Hippocampal formation (tissue), 2 donors: ENCODE measurements at places on chromosomes 2 and 18.
A peak's percentile ranks its signal among the peaks of the same experiment; 100 is the strongest.

DNA sequence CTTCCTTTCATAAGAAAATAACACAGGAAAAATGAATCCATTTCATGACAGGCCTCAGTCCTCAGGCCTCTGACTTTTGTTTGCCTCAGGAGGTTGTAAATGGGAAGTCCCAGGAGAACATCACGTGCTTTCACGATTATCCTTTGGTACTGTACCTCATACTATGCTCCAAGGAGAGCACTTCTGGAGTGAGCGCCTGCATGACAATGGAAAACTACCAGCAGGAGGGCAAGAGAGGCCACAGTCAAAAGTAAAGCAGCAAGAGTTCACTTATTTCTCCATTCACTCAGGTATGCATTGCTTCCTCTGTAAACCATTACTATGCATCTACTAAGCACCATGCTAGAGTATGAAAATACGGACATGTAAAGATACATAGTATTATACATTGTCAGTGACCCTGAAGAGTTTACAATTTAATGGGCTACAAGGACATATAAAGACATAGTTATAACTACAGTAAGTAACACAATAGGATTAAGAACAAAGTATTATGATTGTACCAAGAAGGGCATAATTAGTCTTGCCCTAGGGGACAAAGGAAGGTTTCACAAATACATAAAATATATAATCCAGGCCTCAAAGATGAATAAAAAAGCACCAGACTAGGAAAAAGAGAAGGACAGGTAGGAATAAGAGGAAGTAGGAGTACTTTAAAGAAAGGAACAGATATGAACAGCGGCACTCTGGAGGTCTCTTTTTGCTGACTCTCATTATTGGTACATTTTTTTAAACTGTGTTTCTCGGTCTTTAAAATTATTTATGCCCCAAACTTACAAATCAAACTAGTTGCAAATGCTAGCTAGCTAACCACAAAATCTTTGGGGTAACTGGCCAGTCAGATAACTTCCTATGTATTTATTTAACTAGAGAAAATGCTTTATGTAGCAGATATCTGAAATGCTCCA, 806.7 kb downstream of the NRXN1 start:
- no peak for DNase-seq

- DNase-seq, result no peak
Measured at GRCh38 chr2:237472909-237473877, 13.9 kb upstream of the MLPH start.

- peak; percentile 35 for DNase-seq
Measured at GRCh38 chr2:147255812-147256211, 589.0 kb upstream of the ACVR2A start.

GRCh38 chr2:29782549-29783458, 138.6 kb downstream of the ALK start:
- no peak for DNase-seq

- no peak for DNase-seq
Measured at GRCh38 chr2:171327043-171327496, 106.7 kb downstream of the METTL8 start.

- no peak for DNase-seq
Measured at GRCh38 chr2:183000846-183001245, 37.4 kb downstream of the NCKAP1 start.

DNA sequence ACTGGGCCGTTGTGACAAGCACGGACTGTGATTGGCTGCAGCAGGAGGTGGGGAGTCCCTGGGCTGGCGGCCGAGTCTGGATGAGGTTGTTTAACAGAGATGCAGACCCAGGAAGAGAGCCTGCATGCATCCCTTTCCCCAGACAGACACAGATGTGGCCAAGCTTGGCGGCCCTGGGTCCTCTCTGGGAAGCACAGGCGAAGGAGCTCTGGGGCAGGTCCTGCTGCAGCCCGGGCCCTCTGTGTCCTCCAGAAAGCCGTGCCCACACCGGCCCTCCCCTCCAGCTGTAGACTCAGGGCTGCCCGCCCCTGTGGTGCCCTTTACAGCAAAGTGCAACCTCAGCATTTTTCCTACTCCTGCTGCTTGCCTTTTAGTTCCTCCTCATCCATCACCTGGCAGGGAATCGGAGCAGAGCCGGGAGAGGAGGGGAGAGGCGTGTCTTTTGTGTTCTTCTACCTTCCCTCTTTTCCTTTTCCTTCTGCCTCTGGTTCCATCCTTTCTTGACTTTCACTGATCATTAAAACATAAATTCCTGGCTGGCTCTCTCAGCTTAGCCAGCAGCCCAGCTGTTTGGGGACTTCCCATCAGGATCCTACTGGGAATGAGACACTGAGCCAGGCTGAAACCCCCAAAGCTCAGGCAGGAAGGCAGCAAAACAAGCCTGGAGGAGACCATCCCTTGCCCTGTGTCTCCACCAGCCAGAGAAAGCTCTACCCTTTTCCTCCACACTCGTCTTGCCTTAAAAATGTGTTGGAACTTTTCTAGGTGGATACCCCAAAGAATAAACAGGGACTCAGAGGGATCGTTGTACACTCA, 75.0 kb downstream of the CTIF start:
- peak; percentile 77 for DNase-seq

GRCh38 chr18:75134611-75134975, 74.3 kb downstream of the PTGR3 start:
- no peak for DNase-seq

- no peak for DNase-seq
Measured at GRCh38 chr2:17894005-17894404, 15.5 kb downstream of the KCNS3 start.

GRCh38 chr2:30437809-30438548, 9.1 kb upstream of the LCLAT1 start:
- DNase-seq, result no peak

DNA sequence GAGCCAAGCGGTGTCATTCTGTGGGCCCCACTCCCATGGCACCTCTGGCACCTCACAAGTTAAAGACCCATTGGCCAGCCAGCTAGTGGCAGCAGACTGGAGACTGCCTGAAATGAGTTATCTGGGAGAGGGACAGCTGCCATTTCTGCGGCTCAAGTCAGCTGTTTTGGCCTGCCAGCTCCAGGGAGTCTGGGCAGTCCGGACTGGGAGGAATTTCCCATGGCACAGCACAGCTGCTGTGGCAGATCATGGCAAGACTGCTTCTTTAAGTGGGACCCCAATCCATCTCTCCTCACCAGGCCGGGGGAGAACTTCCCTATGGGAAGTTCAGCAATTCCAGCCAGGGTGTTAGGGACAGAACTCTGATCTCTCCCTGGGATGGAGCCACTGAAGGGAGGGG, 2187.6 kb upstream of the CELF4 start:
- DNase-seq, result no peak

DNA sequence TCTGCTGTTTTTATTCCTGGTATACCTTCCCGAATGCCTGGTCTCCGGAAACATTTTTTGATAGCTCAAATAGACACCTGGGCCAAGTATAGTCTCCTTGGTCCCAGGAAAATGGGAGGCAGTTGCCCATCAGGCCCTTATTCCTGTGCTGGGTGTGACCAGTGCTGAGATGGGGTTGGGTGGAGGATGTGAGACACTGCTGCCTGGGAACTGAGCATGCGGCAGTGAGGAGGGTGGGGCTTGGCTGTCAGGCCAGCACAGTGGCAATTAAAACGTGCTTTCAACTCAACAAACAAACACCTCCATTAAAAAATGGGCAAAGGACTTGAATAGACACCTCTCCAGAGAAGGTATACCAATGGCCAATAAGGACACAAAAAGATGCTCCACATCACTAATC, 12.5 kb downstream of the KLHL29 start:
- no peak for DNase-seq

DNA sequence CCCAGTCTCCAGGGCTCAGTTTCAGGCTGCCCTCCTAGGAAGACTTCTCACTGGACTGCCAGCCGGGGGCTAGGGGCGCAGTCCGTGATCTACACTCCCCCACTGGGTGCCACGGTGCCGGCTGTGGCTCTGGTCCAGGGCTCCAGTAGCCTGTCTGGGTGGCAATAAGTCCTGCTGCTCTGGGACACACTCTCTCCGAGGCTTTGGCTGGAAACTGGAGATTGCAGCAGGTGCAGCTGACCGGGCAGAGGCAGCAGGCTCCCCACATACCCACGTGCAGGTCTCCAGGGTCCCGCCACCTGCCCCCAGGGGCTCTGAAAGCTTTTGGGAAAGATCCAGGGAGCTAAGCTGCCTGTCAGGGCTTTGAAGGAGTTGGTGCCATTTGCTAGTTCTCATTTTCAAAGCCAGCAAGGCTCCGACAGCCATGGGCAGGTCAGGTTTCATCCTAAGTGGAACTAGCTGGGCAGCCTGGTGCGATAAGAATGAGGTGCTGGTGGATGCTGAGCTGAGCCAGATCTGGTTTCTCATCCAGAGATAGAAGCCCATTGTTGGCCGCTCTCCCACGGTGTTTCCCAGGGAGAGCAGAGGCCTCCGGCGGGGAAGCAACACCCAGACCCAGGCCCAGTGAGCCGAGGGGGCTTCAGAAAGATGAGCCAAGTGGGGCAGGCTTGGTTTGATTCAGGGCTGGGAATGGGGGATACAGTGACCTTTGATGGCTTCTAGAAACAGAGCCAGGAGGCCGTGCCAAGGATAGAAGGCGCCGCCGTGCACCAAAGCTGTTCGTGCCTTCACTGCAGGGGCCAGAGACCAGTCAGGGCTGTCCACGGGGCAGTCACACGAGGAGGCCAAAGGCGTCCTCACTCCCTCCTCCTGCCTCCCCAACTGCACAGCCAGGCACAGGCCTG, 141.7 kb upstream of the GPC1 start:
- DNase-seq, result no peak
